IMR-90 (cell line): ENCODE measurements at places on chromosomes 7 and 10.

DNA sequence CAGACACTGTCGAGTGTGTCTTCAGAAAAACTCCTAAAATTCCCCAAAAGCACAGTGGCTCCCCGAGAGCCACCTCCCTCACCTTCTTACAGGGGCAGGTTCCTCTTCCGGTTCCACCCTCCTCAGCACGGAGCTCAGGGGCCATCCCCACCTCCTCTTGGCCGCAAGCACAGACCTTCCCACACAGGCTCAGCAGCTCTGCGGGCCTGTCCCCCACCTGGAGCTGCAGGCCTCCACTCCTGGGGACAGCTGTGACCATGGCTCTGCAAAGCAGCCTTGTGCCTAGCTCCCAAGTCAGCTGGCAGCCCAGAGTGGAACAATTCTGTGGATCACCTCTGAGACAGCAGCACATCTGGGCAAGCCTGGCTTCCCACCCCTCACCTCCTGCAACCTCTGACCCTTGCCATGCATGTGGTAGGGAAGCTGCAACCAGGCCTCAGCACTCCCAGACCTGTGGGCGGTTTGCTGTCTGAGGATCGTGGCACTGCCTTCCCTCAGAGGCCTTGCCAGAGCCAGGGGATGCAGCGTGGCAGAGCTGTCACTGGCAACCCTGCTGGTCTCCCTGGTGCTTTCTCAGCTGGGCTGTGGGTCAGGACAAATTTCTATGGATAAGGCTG is 79.7 kb downstream of the ALOX5 start:
- no peak for DNase-seq

GRCh38 chr7:108406222-108406890 is 49.9 kb downstream of the NRCAM start:
- peak; percentile 22 for DNase-seq

GRCh38 chr7:32532716-32533115 is 37.4 kb downstream of the AVL9 start:
- DNase-seq: no peak

DNA sequence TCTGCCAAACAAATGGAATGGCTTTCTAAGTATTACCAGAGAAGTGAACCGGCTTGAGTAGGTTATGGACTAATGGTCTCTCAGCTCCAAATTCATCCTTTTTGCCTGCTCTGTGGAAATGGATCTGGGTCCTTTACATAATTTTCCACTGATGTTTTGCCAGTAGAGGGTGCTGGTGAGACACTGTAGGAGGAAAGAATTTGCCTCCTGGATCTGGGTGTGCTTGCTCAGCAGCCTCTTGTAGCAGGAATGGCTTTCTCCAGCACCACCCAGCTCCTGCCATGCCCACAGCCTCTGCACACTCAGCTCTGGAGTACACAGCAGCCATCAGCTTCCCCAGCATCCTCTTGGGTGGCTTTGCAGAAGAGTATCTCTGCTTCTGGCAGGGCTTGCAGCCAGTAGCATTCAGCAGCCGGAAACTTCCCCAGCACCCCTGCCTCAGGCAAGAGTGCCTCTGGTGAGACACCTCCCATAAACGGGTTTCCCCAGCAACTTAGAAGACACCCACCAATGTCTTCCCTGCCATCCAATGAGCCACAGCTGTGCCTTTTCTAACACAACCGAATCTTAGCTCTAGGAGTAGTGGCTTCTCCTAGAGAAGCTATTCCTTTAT is 235.0 kb upstream of the PLPP4 start:
- no peak for DNase-seq

DNA sequence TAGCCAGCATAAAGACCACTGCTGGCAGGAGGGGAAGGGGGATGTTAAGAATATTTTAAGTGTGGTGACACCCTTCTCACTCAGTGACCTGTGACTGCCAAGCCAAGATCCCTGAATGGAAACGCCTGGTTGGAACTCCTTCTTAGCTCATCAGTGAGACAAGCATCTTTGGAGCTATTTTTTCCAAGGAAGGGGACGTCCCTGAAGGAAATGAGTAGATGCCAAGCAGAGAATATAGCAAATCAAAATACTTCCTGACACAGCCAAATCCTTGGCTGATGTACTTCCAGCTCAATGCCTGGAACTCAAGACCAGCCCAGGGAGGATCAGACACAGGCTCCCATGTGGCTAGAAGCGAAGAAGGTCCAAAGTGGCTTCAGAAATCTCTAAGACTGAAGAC is 82.2 kb downstream of the SORBS1 start:
- DNase-seq: no peak

DNA sequence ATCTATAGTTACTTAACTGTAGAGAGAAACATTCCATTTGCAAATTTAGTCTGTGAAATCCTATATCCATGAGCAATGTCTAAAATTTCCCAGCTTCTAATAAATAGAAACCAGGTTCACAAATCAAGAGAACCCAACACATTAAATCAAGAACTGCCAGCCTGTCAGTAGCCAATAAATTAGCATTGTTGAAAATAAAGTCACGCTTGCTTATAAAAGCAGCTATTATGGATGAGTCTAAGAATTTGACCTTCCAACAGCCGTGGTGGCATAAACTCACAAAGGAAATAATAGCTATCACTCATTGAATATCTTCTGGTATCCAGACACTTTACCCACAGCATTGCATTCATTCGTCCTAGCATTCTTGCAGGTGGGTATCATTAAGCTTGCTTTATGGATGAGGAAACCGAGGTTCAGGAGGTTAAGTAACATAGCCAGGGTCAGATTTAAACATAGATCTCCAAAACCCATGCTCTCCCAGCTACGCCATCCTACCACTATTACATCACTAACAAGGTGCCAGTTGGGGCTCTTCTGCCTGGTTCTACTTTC is 260.1 kb upstream of the YAE1 start:
- no peak for DNase-seq

DNA sequence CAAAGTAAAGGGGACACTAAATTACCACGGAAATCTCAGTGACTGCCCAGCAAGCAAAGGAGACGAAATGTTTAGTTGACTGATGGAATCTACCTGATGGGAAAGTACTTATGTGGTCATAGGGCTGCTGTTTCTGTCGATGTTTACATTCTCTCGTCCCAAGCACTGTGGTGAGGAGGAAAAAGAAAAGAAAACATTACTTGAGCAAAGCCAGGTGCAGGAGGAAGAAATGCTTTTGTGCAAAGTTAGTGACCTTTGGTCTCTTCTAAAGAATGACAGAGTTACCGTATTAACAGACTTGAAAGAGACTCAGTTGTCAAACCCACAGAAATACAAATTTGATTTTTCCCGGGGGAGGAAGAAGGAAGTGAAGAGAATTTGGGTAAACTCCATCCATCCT is 43.3 kb upstream of the FMC1 start:
- DNase-seq: peak; percentile 2

DNA sequence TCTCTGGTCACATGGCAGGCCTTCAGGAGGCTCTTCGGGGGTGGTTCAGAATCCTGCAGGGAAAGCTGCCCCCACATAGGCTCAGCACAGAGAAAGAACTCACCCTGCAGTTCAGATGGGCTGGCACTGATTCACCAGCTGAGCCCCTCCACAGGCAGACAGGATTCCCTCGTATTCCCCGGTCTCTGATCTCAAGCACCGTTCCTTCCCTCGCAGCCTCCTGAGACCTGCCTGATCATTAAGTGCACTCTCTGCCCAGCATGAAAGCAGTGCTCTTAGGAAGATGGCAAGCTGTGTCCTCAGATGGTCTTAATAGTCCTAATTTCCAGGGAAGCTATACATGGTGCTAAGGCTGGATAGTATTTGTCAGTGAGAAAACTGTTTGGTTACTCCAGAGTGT is 78.2 kb upstream of the NPS start:
- no peak for DNase-seq

DNA sequence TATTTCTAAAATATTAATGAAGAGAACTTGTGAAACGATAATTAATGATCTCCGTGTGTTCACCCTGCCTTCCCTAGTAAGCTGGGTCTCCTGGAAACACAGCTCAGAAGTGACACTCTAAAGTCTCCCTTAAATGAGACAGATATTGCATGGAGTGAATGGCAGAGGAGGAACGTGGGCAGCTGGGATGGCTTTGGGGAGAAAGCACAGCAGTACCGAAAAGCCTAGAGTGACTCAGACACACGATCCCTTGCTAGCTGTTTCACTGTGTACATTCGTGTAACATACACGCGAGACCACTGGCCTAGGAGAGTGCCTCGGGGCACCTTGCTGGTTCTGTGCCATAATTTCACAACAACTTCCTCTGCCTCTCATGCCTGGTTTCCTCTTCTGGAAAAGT is 199.9 kb upstream of the TCERG1L start:
- DNase-seq: no peak

DNA sequence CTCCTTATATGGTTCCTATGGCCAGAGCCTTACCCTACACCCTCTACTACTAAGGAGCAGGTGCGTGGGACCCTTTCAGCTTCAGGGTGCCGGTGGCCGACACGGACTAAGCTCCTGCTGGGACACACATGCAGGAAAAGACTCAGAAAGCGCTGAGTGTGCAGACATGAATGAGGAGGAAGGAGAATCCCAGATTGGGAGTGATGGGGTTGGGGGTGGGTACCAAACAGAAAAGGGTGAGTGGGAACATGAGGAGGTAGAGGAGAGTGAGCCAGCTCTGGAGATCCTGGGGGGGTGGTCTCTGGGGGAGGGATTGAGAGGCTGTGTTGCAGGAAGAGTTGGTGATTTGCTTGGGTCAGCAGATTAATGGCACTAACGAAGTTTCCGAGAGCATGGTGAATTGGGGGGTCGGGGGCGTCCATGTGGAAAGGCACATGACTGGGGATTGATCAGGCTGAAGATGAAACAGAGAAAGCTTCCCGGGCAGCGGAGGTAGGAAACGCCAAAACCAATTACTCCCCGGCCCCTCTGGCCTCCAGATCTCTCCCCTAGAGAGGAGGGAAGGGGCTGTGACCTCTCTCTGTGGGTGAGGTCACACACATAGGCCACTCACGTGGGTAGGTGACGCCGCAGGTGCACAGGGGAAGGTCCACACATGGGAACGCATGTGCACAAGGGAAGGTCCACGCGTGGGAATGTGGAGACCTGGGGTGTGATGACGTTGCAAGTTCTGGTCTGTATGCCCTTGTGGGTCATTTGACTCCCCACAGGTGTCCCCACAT is 37.9 kb upstream of the SLF2 start:
- DNase-seq: no peak

GRCh38 chr7:36862771-36863261 is 138.5 kb upstream of the AOAH start:
- no peak for DNase-seq
